Right kidney (tissue), 9 donors: ENCODE measurements at places on chromosomes 1 and 21.

DNA sequence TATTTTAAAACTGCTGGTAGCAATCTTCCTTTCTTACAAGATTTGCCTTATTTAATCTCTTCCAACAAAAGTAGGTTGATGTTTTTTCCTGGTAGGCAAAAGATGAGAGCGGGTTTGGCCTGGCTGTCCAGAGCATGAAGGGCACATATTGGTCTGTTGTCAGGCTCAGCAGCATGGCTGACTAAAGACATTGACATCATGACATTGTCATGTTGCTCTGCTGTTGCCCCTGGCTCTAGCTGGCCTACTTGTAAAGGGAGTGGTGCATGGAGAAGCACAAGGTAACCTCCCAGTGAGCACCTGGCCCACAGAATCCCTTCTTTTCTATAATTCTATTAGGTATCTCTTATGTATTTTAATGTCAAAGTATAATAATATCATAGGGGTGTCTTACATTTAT is 23.6 kb downstream of the GNPAT start:
- DNase-seq = no peak

DNA sequence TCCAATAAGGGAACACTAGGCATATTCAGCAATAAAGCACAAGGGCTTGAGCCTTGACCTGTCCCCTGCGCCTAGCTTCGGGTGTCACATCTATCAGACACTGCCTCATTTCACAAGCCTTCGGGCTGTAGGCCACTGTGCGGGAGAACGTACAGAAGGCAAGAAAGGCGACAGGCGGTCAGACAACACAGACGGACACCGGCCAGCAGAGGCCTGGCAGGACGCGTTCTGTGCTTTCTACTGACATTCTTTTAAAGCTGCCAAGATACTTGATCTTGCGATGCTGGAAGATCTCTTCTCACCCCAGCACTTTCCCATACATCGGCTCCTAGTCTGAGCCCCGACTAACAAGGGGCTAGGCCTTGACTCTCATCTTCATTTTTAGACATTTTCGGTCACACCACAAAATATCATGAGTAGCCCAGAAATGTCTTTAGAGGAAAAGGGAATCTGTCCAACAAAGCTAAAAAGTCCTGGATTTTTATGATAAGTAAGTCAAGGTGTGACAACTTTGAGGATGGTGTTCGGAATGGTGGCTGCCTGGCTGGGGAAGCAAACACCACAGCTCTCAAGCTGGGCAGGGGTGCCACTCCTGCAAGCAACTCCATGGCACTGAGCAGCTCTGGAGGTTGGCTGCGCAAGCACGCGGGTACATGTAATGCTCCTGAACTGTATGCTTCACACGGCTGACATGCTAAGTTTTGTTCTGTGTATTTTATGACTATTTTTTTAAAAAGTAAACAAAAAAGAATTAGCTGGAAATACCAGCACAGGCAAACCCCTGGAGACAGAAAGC is 18.7 kb downstream of the RIPK4 start:
- DNase-seq = no peak

GRCh38 chr1:78370356-78370755 is 120.4 kb upstream of the PTGFR start:
- no peak for DNase-seq

DNA sequence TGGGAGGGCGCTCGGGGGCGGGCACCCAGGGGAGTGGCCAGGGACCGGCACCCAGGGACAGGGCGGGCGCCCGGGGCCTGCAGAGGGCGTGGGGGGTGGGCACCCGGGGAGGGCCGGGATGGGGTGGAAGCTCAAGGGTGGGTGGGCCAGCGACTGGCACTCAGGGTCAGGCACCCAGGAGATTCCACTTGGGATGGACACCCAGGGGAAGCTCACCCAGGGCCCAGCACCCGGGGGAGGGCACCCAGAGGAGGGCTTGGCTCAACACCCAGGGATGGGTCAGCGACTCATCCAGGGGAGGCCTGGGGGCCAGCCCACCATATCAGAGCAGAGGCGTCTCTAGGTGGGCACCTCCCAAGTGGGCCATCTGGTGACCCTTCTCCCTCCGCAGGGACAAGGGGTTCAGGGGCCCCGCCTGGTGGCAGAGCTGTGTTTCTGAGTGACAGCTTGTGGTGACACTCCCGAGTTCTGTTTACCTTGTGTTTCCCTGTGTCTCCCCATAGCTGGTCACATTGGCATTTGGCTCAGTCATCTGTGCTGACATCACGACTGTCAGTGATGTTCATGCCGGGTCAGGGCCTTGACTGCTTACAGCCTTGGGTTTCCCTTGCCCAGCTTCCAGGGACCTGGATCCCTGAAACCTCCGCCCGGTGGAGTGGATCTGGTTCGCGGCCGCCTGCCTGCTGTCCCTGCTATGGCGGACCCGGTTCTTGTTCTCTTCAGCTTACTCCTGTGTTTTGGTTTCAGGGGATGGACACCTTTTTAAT is 749 bp downstream of the IBA57 start:
- peak; percentile 75 for DNase-seq

DNA sequence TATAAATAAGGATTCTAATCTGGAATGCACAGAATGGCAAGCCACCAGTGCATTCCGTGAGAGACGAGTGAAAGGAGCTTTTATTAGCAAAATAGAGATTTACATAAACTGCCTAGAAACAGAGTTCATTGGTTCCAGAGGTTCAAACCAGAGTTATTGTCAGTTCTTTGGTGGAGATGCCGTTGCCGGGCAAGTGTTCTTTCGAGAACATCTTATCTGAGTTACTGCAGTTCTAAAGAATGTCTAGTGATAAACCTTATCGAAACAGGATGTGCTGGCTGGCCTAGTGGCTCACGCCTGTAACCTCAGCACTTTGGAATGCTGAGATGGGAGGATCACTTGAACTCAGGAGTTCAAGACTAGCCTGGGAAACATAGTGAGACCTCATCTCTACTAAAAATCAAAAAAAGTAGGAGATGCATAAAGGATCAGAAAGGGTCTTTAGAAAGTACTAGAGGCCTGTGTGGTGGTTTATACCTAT is 19.9 kb upstream of the EVI5 start:
- DNase-seq = no peak
